ENCODE measurements at places on chromosomes 5 and 9. TPM values are rescaled to one million over a fixed set of nuclear protein-coding genes. Genes with fewer than 3 reads are reported as not detected.

YIPF5 gene
- total RNA-seq: 23.0 TPM

QRFP gene
- not detected for total RNA-seq

RHOBTB3 gene
- total RNA-seq: 36.0 TPM

BDP1 gene
- 12.5 TPM for total RNA-seq

COL23A1 gene
- total RNA-seq: 1.2 TPM

ITGA2 gene
- total RNA-seq: 0.80 TPM

ZBTB26 gene
- 1.2 TPM for total RNA-seq

CCDC152 gene
- total RNA-seq: 0.26 TPM

EDIL3 gene
- not detected for total RNA-seq

DNA sequence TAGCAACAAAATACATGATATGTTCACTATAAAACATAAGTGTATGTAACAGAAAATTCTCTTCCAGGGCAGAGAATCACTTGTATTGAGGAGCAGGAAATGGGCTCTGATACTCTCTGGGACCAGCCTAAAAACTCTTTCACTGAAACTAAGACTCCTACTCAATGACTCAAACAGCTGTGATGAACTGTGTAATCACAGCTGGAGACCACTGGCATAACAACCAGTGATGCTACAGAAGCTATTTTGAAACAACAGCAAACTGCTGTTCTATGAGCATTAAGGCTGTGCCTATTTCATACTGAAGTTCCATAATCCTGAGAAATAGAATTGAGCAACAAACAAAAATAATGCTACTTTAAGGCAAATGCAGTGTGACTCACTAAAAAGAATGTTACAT lies 594.0 kb downstream of the HINT1 start:
- H3K27me3 ChIP-seq: no peaks in the 10 kb centered on the region
- no peaks in the 10 kb centered on the region for H3K36me3 ChIP-seq
- no peaks in the 10 kb centered on the region for H3K4me1 ChIP-seq
- H3K27ac ChIP-seq: no peak overlapping the region
- DNase-seq: no peak
- H3K4me3 ChIP-seq: no peak overlapping the region

GRCh38 chr5:135466178-135467050 lies 14.3 kb upstream of the TIFAB start:
- no peaks in the 10 kb centered on the region for H3K27me3 ChIP-seq
- no peak overlapping the region for H3K27ac ChIP-seq
- H3K4me1 ChIP-seq: no peaks in the 10 kb centered on the region
- H3K36me3 ChIP-seq: no peaks in the 10 kb centered on the region
- H3K4me3 ChIP-seq: no peak overlapping the region
- DNase-seq: peak; percentile 78

GRCh38 chr9:81758123-81758797 lies 68.9 kb upstream of the TLE1 start:
- no peak overlapping the region for H3K27ac ChIP-seq
- H3K4me1 ChIP-seq: no peaks in the 10 kb centered on the region
- no peaks in the 10 kb centered on the region for H3K27me3 ChIP-seq
- no peak overlapping the region for H3K4me3 ChIP-seq
- no peak for DNase-seq

GRCh38 chr5:124927735-124928134 lies 181.3 kb upstream of the ZNF608 start:
- no peak overlapping the region for H3K4me3 ChIP-seq
- H3K27ac ChIP-seq: no peak overlapping the region
- no peaks in the 10 kb centered on the region for H3K36me3 ChIP-seq
- H3K4me1 ChIP-seq: no peaks in the 10 kb centered on the region
- no peak for DNase-seq

- H3K4me3 ChIP-seq: no peak overlapping the region
- no peak for DNase-seq
- H3K4me1 ChIP-seq: no peaks in the 10 kb centered on the region
- no peak overlapping the region for H3K27ac ChIP-seq
- no peaks in the 10 kb centered on the region for H3K27me3 ChIP-seq
- no peaks in the 10 kb centered on the region for H3K36me3 ChIP-seq
Observed at GRCh38 chr5:91495699-91496098, 112.6 kb upstream of the ARRDC3 start.

GRCh38 chr5:180495991-180496741 lies 2.0 kb downstream of the CNOT6 start:
- H3K27me3 ChIP-seq: no peaks in the 10 kb centered on the region
- H3K4me3 ChIP-seq: no peak overlapping the region
- no peaks in the 10 kb centered on the region for H3K36me3 ChIP-seq
- no peak overlapping the region for H3K27ac ChIP-seq

GRCh38 chr9:124210697-124211096 lies 47.1 kb upstream of the NEK6 start:
- H3K36me3 ChIP-seq: no peaks in the 10 kb centered on the region
- no peak overlapping the region for H3K27ac ChIP-seq
- no peak overlapping the region for H3K4me3 ChIP-seq

DNA sequence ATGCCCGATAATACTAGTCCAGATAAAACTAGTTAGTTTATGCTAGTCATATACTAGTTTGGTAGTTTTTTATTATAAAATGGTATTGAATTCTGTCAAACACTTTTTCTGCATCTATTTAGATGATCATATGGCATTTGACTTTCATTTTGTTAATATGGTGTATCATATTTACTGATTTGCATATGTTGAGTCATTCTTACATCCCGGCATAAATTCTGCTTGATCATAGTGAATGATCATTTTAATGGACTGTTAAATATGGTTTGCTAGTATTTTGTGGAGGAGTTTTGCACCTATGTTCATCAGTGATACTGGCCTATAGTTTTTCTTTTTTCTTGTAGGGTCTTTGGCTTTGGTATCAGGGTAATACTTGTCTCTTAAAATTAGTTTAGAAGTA lies 365.6 kb downstream of the TAF11L14 start:
- H3K27ac ChIP-seq: no peak overlapping the region
- DNase-seq: no peak
- no peaks in the 10 kb centered on the region for H3K27me3 ChIP-seq
- no peaks in the 10 kb centered on the region for H3K4me1 ChIP-seq

GRCh38 chr5:98503616-98504015 lies 269.8 kb upstream of the RGMB start:
- no peak for DNase-seq
- H3K36me3 ChIP-seq: no peaks in the 10 kb centered on the region
- no peaks in the 10 kb centered on the region for H3K4me1 ChIP-seq
- H3K27me3 ChIP-seq: no peaks in the 10 kb centered on the region
- H3K4me3 ChIP-seq: no peak overlapping the region

GRCh38 chr5:75361310-75361709 lies 24.3 kb downstream of the HMGCR start:
- no peaks in the 10 kb centered on the region for H3K4me1 ChIP-seq
- H3K36me3 ChIP-seq: peaks cover 55% of the 10 kb centered on the region
- no peak overlapping the region for H3K27ac ChIP-seq
- no peak for DNase-seq
- no peak overlapping the region for H3K4me3 ChIP-seq

- no peak overlapping the region for H3K4me3 ChIP-seq
- H3K4me1 ChIP-seq: no peaks in the 10 kb centered on the region
- peak overlapping the region; percentile 47 for H3K27ac ChIP-seq
Observed at GRCh38 chr5:43422143-43422542, 10.0 kb upstream of the CCL28 start.

- no peak overlapping the region for H3K4me3 ChIP-seq
- H3K36me3 ChIP-seq: no peaks in the 10 kb centered on the region
- no peak for DNase-seq
- no peaks in the 10 kb centered on the region for H3K4me1 ChIP-seq
- H3K27ac ChIP-seq: no peak overlapping the region
- no peaks in the 10 kb centered on the region for H3K27me3 ChIP-seq
Observed at GRCh38 chr5:116288524-116288923, 203.7 kb downstream of the COMMD10 start.

DNA sequence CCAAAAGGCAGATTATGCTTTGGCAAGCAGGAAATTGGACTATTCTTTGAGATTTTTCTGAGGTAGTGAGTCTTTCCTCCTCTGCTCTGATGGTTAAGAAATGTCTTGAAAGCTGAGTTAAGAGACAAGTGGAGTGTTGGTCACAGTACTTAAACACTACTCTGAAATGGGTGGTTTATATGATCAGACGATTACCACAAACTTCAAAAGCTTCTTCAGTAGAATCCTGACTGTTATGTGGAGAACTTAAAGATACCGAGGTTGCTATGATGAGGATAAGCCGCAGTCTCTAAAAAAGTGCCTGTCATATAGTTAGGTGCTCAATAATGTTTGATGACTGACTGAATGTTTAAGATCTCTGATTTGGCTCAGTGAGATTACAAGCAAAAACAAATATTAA lies 24.3 kb downstream of the GCNT4 start:
- no peak overlapping the region for H3K27ac ChIP-seq
- no peaks in the 10 kb centered on the region for H3K27me3 ChIP-seq
- H3K4me1 ChIP-seq: no peaks in the 10 kb centered on the region
- H3K36me3 ChIP-seq: no peaks in the 10 kb centered on the region

GRCh38 chr5:127933348-127933747 lies 150.2 kb upstream of the SLC12A2 start:
- no peaks in the 10 kb centered on the region for H3K4me1 ChIP-seq
- H3K27me3 ChIP-seq: no peaks in the 10 kb centered on the region
- no peak overlapping the region for H3K4me3 ChIP-seq
- DNase-seq: no peak
- no peak overlapping the region for H3K27ac ChIP-seq
- no peaks in the 10 kb centered on the region for H3K36me3 ChIP-seq

GRCh38 chr5:93257616-93258015 lies 323.4 kb downstream of the NR2F1-AS1 start:
- H3K27me3 ChIP-seq: no peaks in the 10 kb centered on the region
- H3K27ac ChIP-seq: no peak overlapping the region
- no peaks in the 10 kb centered on the region for H3K36me3 ChIP-seq
- no peak overlapping the region for H3K4me3 ChIP-seq
- DNase-seq: no peak
- no peaks in the 10 kb centered on the region for H3K4me1 ChIP-seq

- no peak for DNase-seq
- H3K27me3 ChIP-seq: no peaks in the 10 kb centered on the region
- H3K27ac ChIP-seq: peak overlapping the region; percentile 83
- peak overlapping the region; percentile 54 for H3K4me3 ChIP-seq
- peaks cover 34% of the 10 kb centered on the region for H3K4me1 ChIP-seq
Observed at GRCh38 chr9:101397746-101398067, 711 bp downstream of the MRPL50 start.

DNA sequence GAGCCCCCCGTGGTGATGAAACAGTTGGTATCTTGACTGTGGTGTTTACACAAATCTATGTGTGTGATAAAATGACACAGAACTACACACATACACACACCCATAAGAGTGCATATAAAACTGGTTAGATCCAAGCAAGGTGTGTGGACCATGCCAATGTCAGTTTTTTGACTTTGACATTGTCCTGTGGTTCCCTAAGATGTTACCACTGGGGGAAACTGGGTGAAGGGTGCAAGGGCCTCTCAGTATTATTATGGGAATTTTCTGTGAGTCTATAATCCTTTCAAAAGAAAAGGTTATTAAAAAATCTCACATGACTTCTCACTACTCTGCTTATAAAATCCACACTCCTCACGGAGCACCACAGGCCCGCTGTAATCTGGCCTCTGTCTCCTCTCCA lies 13.4 kb upstream of the KCNIP1 start:
- H3K4me1 ChIP-seq: no peaks in the 10 kb centered on the region
- H3K4me3 ChIP-seq: no peak overlapping the region
- no peaks in the 10 kb centered on the region for H3K27me3 ChIP-seq
- H3K36me3 ChIP-seq: no peaks in the 10 kb centered on the region
- no peak for DNase-seq

GRCh38 chr5:53543401-53543800 lies 17.0 kb upstream of the NDUFS4 start:
- no peaks in the 10 kb centered on the region for H3K27me3 ChIP-seq
- no peak overlapping the region for H3K4me3 ChIP-seq
- no peaks in the 10 kb centered on the region for H3K4me1 ChIP-seq
- no peak for DNase-seq

DNA sequence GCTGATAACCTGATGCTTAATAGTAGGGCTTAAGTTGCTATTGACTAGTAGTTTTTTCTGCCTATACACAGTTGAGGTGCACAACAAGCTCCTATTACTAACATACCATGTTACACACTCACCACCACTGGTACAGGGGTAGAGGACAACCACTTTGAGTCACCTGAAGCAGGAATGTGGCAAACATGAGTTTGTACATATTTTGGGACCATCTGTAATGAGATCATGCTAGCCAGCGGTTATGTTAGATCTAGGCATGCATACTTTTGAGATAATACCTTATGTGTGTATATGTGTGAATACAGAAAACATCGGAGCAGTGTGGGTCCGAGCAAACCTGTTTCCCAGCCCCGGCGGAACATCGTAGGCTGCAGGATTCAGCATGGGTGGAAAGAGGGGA lies 72.8 kb upstream of the NXNL2 start:
- H3K4me3 ChIP-seq: no peak overlapping the region
- no peaks in the 10 kb centered on the region for H3K27me3 ChIP-seq
- H3K27ac ChIP-seq: no peak overlapping the region
- H3K36me3 ChIP-seq: no peaks in the 10 kb centered on the region

GRCh38 chr5:139445325-139446170 lies 6.2 kb upstream of the DNAJC18 start:
- no peak overlapping the region for H3K4me3 ChIP-seq
- no peaks in the 10 kb centered on the region for H3K4me1 ChIP-seq
- DNase-seq: no peak
- H3K36me3 ChIP-seq: no peaks in the 10 kb centered on the region
- H3K27me3 ChIP-seq: no peaks in the 10 kb centered on the region
- H3K27ac ChIP-seq: no peak overlapping the region

DNA sequence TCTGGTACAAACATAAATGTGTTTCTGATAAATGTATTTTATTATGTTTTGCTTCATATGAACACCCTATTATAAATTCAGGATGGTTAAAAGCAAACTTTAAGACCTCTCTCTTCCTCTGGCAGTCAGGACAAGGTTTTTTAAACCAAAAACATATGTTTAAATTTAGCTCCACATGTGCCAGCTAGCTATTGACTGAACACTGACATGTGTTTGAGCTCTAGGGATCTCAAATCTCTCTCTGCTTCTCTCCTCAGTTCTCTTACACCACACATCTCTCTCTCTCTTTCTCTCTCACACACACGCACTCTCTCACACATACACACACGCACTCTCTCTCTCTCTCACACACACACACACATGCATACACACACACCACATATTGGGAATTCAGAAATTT lies 150.1 kb upstream of the RFX3 start:
- H3K36me3 ChIP-seq: no peaks in the 10 kb centered on the region
- no peak overlapping the region for H3K4me3 ChIP-seq
- no peaks in the 10 kb centered on the region for H3K4me1 ChIP-seq
- H3K27ac ChIP-seq: no peak overlapping the region

DNA sequence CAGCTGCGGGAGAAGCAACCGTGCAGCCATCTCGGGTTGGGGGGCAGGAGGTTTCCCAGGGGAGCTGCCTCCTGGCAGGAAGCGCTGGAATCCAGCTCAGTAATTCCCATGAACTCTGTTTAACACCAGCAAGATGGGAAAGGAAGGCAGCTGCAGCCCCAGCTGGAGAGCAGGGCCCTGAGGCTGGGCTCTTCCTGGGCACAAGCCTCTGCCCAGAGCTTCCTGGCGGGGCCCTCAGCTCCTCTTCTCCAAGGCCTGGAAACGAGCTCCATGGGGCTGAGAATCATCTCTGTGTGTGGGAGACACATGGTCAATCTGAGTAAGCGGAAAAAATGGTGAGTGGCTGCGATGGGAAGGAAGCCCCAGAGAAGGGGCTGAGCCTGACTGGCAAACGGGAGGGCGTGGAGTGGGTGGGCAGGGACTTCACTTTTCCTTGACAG lies 6.3 kb downstream of the MRPL36 start:
- no peak overlapping the region for H3K4me3 ChIP-seq
- DNase-seq: no peak
- H3K27ac ChIP-seq: no peak overlapping the region
- no peaks in the 10 kb centered on the region for H3K4me1 ChIP-seq

GRCh38 chr9:32487981-32488380 lies 38.0 kb downstream of the RIGI start:
- no peaks in the 10 kb centered on the region for H3K36me3 ChIP-seq
- H3K27ac ChIP-seq: no peak overlapping the region
- H3K27me3 ChIP-seq: no peaks in the 10 kb centered on the region
- DNase-seq: no peak

Data from right lobe of liver (tissue), 6 donors.